ENCODE measurements at places on chromosomes 2 and 18. TPM values are rescaled to one million over a fixed set of nuclear protein-coding genes. Genes with fewer than 3 reads are reported as not detected.

TMBIM1 gene
- 905 TPM for polyA plus RNA-seq

DNA sequence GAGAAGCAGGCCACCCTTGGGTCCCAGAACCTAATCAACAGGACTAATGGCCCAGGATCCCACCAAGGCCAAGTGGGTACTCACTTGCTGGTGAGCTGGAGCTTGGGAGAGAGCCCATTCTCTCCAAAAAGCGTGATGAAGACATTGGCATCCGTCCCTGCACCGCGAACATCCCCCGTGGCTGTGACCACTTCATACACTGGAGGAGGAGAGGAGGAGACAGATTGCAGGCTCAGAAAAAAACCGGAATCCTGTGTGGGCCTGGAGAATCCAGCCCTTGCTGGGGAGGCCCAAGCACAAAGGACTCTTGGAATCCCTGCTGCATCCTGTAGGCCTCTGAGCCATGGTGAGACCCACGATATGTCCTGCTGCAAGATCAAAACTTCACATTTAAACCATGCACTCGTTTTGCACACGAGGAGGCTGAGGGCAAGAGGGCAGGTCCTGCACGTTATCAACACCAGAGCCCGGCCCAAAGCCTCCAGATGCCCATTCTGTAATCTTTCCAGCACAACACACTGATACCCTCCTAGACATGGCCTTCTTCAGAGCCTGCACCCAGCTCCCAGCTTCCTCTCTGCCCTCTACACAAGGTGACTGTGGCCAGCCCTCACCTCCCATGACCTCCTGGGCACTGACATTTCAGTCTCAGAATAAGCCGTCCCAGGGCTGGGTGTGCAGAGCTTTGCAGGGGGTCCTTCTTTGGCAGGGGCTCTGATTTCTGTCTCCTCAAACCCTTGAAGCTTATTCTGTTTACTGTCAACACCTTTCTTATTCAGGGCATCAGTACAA lies 7.8 kb downstream of the LOXHD1 start:
- H3K4me3 ChIP-seq: no peak overlapping the region
- peaks cover 10% of the 10 kb centered on the region for H3K27me3 ChIP-seq
- H3K36me3 ChIP-seq: no peaks in the 10 kb centered on the region

GRCh38 chr2:72745679-72746368 lies 80.0 kb downstream of the EXOC6B start:
- H3K4me3 ChIP-seq: no peak overlapping the region
- H3K27me3 ChIP-seq: no peaks in the 10 kb centered on the region
- no peaks in the 10 kb centered on the region for H3K36me3 ChIP-seq
- no peak overlapping the region for H3K27ac ChIP-seq

DNA sequence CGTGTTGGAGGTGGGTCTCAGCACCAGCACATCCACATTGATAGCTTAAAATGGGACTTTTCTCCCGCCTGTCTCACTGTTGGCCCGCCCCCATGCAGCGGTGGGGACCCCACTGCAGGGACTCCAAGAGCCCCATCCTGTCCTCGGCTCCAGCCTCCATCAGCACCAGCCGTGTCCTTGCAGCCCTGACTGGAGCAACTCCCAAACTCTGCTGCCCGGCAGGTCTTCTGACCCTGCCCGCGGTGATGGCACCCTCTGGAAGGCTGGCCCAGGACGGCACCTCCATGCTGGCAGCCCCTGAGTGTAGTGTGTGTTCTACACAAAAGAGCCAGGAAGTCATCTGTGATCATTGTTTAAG lies 41.6 kb upstream of the KCNG2 start:
- H3K4me1 ChIP-seq: no peaks in the 10 kb centered on the region
- H3K4me3 ChIP-seq: no peak overlapping the region
- H3K27me3 ChIP-seq: no peaks in the 10 kb centered on the region

ANKRD36B gene
- polyA plus RNA-seq: 7.6 TPM

GRCh38 chr18:56173542-56174220 lies 464.7 kb downstream of the TXNL1 start:
- no peak overlapping the region for H3K27ac ChIP-seq
- no peaks in the 10 kb centered on the region for H3K36me3 ChIP-seq
- H3K27me3 ChIP-seq: no peaks in the 10 kb centered on the region
- DNase-seq: no peak

DNA sequence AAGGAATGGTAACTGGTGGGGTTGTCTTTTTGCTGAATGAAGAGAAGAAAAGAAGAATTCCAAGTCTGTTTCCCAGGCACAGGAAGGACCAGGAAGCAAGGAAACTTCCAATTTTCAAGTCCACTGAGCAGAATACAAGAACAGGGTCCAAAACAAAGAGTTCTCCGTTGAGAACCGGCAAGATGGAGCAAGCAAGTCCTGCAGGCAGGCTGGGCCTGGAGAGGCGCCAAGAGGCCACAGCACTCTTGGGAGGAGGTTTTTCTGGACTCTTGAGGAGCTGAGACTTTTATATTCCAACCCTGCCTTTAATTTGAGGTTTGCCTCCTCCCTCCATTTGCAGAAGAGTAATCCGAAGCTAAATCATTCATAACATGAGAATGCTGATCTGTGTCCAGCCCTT lies 224.5 kb downstream of the IKZF2 start:
- H3K27me3 ChIP-seq: no peaks in the 10 kb centered on the region
- H3K36me3 ChIP-seq: no peaks in the 10 kb centered on the region
- no peak for DNase-seq
- no peak overlapping the region for H3K27ac ChIP-seq
- no peak overlapping the region for H3K4me3 ChIP-seq
- H3K4me1 ChIP-seq: peaks cover 22% of the 10 kb centered on the region

- H3K27me3 ChIP-seq: no peaks in the 10 kb centered on the region
- H3K4me3 ChIP-seq: no peak overlapping the region
- H3K4me1 ChIP-seq: no peaks in the 10 kb centered on the region
These were observed 130.4 kb downstream of the MEIS1 start for GRCh38 chr2:66565291-66565690.

CYBRD1 gene
- 72.7 TPM for polyA plus RNA-seq

DNA sequence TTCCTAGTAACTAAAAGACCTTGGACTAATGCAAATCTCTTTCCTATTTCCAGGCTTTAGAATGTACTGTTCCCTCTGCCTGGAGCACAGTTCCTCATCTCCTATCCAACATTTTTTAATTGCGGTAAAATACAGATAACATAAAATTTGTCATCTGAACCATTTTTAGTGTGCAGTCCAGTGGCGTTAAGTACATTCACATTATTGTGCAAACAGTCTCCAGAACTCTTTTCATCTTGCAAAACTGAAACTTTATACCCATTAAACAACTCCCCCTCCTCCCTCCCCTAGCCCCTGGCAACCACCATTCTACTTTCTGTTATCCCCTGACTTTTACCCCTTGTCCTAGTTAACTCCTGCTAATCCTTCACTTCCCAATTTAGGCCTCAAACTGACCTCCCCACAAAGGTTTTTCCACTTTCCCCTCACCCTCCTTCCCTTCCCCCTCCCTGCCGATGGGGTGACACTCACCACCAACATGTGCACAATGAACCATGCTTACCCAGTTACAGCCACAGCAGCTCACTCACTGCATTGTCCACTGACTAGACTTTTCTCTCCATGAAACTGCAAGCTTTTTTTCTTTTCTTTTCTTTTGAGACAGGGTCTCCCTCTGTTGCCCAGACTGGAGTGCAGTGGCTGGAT lies 54.8 kb downstream of the KIAA2012 start:
- H3K27ac ChIP-seq: no peak overlapping the region
- no peak for DNase-seq
- no peak overlapping the region for H3K4me3 ChIP-seq
- H3K36me3 ChIP-seq: no peaks in the 10 kb centered on the region
- H3K27me3 ChIP-seq: peaks cover 4% of the 10 kb centered on the region

DNA sequence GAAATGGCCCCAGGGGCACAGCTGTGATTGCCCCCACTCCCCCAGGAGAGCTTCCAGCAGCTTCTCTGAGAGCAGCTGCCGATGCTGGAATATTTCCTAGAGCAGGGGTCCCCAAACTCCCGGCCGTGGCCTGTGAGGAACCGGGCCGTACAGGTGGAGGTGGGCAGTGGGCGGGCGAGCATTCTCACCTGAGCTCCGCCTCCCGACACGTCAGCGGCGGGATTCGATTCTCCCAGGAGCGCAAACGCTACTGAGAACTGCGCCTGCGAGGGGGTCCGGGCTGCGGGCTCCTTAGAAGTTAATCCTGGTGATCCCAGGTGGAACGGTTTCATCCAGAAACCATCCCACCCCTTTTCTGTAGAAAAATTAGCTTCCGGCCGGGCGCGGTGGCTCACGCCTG lies 69.1 kb upstream of the PXDN start:
- H3K27me3 ChIP-seq: no peaks in the 10 kb centered on the region
- no peak overlapping the region for H3K4me3 ChIP-seq
- no peak for DNase-seq
- H3K4me1 ChIP-seq: peaks cover 16% of the 10 kb centered on the region
- no peak overlapping the region for H3K27ac ChIP-seq

DNA sequence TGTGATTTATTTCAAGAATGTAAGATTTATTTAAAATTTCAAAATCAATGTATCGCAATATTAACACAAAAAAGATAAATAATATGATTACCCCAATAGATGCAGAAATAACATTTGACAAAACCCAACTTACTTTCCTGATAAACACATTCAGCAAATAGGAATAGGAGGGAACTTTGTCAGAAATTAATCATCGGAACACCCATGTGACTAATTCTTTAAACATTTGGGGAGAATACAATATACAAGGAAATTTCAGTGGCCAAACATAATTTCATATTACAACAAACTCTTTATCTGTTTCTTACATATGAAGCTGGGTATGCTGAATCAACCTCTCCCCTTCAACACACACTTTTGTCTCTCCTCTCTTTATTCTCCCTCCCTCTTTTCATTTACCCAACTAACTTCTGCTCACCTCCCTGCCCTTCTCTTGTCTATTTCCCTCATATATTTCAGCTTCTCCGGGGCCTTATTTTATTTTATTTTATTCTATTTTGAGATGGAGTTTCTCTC lies 309.6 kb upstream of the CNTNAP5 start:
- no peaks in the 10 kb centered on the region for H3K27me3 ChIP-seq
- H3K4me1 ChIP-seq: no peaks in the 10 kb centered on the region
- no peak overlapping the region for H3K4me3 ChIP-seq
- DNase-seq: no peak
- H3K27ac ChIP-seq: no peak overlapping the region

WDFY1 gene
- 63.3 TPM for polyA plus RNA-seq

- H3K4me1 ChIP-seq: no peaks in the 10 kb centered on the region
- H3K27ac ChIP-seq: no peak overlapping the region
- H3K36me3 ChIP-seq: no peaks in the 10 kb centered on the region
- no peak overlapping the region for H3K4me3 ChIP-seq
These were observed 1.2 kb downstream of the KIF5C start for GRCh38 chr2:148876202-148876594.

- no peaks in the 10 kb centered on the region for H3K27me3 ChIP-seq
- no peak for DNase-seq
- no peak within 1 kb of the TSS for H3K4me3 ChIP-seq
- H3K27ac ChIP-seq: no peak within 1 kb of the TSS
These were observed at the start of gene IL36G for GRCh38 chr2:112977559-112978056. TSS of gene IL36G (plus strand) at chr2:112978006. CDS start at chr2:112978639, 633 bp downstream.

RAMP1 gene
- 0.37 TPM for polyA plus RNA-seq

DNA sequence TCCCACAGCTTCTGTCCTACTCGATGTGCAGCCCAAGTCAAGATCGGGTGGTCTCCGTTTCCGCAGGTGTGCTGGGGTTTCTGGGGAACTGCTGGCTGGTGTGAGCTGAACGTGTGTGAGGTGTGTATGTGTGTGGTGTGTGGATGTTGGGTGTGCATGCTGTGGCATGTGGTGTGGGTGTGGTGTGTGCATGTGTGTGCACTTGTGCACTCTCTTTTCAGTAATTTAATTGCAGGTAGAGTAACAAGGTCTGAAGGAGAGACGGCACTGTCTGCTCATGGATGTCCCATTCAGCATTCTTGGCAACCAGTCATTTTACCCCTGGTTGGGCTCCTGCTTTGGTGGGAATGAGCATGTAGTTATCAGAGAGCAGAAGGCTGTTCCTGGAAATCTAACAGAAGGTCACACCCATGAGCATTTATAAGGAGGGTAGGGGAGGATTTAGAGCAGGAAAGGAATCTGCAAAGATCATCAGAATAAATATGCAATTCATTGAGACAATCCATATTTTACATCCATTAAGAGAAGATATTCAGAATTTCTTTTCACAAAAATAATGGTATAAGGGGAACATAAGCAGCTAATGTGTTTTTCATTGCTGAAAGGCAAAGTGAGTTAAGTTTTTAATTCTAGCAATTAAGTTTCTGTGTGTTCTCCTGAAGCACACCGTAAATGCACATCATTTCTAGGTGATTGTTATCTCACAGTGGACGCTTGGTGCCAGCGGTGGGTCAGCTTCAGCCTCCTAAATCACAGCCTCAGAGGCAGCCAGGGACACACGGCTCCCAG lies 60.7 kb downstream of the ADI1 start:
- no peaks in the 10 kb centered on the region for H3K27me3 ChIP-seq
- no peak overlapping the region for H3K4me3 ChIP-seq
- H3K27ac ChIP-seq: no peak overlapping the region
- H3K4me1 ChIP-seq: no peaks in the 10 kb centered on the region

CLEC4F gene
- not detected for polyA plus RNA-seq

LIMS3 gene
- polyA plus RNA-seq: 0.05 TPM

DNA sequence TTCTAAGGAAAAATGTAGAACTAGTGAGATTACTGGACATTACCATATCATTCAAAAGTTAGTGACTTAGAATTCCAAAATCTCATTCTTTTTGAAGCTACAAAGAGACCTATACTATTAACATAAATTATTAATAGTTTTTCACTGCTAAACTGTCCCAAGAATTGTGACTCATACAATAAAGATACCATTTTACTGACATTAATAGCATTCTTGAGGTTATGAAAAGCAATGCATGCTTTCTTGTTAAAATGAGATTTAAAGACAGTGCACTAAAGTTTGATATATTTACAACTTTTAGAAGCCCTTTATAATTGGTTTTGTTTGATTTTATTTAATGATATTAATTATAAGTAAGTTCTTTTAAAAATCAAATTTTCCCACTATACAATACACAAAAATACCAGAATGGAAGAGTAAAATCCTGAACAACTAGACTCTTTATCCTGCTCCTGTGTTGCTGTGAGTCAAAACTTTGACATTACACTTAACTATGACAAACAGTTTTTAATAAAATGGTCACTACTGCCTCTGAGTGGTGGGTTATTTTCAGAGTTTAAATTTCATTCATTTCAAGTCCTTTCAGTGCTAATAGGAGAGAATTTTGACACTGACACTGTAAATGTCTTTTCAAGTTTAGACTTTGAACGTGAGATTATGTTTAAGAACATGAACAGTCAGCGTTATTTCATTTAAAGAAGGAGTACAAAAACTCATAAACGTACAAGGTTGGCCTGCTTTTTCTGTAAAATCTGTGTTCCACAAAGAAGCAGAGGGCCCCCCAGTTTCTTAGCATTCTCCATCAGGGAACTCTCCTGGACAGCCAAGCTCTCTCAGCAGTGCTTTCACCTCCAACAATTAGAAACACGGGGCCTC lies 54.5 kb downstream of the FAM124B start:
- H3K4me1 ChIP-seq: no peaks in the 10 kb centered on the region
- DNase-seq: no peak
- H3K27me3 ChIP-seq: no peaks in the 10 kb centered on the region
- H3K27ac ChIP-seq: no peak overlapping the region

UPP2 gene
- polyA plus RNA-seq: not detected

Measured in keratinocyte (primary cell).